ENCODE measurements at places on chromosomes 6 and 20.
A peak's percentile ranks its signal among the peaks of the same experiment; 100 is the strongest.

DNA sequence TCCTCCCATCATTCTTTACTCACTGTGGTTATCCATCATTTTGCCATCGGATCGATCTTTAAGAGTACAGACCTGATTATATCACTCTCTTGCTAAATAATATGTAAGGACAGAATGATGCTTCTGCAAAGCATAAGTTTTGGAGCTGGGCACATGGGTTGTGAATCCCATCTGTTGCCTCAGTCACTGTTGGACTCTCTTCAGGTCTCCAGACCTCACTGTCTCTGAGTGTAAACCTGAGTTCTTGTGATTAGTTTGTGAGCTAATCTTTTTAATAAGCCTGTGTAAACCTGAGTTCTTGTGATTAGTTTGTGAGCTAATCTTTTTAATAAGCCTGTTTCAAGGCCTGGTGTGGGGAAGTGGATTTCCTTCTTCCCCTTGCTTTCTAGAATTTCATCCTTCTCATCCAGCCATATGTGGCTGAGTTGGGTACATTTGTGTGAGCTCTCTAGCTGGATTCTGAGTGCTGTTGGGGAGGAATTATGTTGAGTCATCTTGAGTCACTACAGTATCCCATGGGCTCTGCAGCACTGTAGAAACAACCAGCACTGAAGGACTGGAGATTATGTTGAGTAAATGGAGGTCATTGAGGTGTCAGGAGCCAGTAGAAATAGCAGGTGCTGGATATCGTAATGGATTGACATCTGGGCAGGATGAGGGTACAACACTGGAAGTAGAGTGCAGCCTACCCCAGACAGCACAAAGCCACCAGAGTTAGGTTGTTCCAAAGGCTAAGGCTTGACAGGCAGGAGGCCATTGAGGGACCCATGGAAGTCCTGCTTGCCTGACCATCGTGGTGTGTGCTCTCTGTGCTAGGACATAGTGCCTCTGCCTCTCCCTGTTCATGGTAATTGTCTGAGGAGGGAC, 52.4 kb downstream of the SCAND1 start:
- no peak for DNase-seq

DNA sequence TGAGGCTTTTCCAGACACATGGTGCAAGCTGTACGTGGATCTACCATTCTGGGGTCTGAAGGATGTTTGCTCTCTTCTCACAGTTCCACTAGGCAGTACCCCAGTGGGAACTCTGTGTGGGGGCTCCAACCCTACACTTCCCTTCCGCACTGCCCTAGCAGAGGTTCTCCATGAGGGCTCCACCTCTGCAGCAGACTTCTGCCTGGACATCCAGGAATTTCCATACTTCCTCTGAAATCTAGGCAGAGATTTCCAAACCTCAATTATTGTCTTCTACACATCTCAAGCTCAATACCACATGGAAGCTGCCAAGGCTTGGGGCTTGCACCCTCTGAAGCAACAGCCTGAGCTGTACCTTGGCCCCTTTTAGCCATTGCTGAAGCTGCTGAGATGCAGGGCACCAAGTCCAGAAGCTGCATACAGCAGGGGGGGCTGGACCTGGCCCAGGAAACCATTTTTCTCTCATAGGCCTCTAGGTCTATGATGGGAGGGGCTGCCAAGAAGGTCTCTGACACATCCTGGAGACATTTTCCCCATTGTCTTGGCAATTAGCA, 11.6 kb downstream of the PDSS2 start:
- DNase-seq = no peak

DNA sequence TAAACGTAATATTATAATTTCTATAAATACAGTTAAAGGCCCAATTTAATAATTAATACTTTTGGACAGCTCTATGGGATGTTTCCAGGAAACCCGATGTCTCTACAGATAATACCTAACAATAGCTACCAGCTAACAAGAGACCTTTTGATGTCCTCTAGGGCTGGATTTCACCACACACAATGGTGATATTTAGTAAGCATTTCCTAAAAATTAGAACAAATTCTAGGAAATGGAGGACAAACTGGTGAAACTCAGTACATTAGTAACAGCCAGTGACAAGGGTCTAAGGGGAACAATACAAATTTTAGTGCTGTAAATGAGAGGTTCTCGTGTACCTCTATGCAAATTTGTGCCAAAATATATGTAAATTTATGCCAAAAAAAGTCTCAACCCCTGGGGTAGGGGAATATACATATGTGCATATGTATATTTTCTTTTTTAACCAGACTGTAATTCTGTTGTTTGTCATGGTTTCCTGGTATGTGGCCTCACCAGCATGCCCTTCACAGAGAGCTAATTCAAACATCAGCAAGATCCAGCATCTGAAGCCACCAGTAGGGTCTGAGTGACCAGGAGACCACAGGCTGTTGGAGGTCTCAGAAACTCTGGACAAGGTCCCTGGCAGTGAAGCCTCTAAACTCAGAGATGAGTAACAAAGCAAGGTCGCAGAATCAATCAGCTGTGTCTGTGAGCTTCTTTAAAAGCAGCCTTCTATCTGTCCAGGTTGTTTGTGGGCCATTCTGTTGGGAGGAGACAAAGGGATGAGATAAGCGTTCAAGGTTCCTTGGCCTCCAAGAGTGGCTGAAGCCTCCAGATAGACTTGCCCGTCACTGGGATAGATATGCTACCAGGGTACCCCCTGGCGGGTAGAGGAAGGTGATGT, 235.1 kb upstream of the RREB1 start:
- no peak for DNase-seq

GRCh38 chr20:37941992-37942391, 39.1 kb downstream of the VSTM2L start:
- no peak for DNase-seq

DNA sequence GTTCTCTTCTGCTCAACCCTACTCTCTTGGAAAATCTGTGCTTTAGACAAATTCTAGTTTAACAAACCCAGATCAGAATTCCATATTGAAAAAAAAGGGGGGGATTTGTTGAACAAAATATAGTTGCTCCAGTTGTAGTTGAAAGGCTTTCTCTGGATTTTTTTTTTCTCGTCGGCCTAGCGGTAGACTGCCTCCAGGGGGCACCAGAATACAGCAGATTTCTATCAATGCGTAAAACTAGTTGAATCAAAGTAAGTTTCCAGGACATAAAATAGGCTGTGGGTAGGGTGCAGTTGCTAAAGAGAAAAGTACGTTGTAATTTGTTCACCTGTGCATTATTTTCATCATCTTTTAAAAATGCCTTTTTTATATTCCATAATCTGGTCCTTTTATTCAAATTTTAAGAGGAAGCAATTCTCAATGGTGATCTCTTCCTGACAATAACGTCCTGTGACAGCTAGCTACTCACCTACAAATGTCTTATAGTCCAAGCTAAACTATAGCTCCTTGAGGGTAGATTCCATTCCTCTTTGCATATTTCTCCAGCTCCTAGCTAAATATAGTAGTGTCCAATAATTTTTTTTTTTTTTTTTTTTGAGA, 105.4 kb downstream of the PERP start:
- DNase-seq = peak; percentile 45

DNA sequence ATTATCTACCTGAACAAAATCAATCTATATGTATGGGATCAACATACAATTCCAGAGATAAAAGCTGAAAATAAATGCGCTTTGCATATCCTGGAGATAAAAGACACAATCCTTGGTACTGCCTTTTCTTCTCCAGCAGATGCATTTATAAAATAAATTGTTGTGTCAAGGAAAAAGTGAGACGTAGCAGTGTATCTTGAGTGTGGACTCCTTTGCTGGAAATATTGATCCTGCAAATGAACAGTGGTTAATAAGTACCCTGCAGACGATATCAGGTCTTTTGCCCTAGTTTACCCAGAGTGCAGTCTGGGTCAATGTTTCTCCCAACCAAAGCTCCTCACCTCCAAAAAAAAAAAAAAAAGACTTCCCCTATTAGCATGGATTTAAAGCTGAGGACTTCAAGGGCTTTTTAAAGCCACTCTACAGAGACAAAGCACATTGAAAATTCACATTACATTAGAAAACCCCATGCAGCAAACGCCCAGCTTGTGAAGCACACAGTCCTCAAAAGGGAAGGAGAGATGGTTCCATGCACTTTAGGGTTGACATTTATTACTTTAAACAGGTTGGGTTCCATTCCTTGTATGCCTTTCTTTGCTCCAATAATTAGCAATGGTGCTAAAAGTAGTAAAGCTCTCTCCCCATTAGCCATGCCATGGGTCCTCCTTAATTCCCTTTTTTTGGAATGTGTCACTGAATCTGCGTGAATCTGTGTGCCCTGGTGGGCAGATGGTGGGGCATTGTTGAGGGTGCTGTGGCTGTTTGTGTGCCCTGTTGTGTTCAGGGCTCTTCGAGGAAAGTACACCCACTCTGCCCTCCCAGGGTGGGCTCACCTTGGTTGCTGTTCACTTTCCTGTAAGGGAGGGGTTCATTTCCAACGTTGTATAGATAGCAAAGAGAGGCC, 21.1 kb downstream of the FOXA2 start:
- DNase-seq = no peak

- no peak for DNase-seq
Measured at GRCh38 chr6:79430913-79431536, 106.2 kb downstream of the LCA5 start.

GRCh38 chr6:145148776-145149175, 586.5 kb downstream of the EPM2A start:
- DNase-seq = no peak

GRCh38 chr6:126784161-126784790, 334.2 kb upstream of the RSPO3 start:
- no peak for DNase-seq

DNA sequence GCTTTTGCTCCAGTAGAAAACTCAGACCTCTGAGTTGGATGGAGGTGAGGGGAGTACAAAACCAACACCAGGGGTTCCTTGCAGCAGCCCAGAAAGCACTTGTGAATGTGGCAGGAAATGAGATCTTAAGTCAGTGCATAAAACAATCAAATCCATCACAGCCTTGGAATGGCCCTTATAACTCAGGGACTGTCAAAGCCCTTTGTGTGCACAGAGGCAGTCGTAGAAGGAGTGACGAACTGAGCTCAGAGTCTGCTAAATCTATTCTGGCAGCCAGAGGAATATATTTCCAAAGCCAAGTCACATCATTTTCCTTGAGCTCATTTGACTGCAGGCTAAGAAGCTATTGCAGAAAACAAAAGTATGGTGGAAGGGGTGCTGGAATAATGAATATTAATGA, 676.6 kb downstream of the DHX35 start:
- DNase-seq = no peak

DNA sequence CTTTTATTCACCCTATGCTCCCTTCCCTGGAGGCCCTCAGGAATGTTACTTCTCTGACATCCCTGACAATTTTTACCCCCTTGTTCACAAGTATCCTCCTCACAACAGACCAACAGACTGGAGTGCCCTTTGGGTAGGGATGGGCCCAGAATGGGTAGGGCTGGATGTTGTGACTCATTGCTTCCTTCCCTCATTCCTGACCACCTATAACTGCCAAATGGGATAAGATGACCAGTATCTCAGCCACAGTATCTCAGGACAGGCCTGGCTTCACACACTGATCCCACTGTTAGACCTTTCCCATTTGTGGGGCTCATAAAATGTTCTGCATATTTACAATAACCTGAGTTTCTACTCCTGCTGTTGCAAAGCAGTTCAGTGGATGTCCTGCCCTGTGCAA, 223.0 kb upstream of the LRFN2 start:
- DNase-seq = no peak

DNA sequence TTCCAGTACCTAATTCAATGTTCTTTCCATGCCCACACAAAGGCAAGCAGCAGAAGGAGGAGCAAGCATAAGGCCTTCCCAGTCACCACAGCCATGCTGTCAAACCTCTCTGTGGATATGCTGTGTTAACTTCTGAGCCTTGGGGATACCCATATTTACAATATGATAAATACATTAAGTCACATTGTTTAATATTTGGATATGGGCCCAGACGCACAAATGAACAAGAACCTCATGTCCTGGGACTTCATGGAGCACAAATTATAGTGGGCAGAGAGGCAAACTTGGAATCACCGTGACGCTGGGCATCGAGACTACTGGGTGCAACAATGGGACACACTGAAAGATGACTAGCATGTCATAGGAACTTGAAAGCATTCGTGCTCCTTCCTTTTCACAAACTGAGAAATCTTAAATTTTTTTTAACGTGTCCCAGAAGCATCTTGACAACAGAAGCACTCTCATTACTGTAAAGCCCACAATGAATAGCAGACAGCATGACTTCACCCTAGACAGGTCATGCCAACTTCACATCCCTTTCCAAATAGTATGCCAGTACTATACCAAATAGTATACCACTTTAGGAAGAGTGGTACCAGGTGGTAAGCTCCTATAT, 16.0 kb downstream of the SOD2 start:
- DNase-seq = no peak

DNA sequence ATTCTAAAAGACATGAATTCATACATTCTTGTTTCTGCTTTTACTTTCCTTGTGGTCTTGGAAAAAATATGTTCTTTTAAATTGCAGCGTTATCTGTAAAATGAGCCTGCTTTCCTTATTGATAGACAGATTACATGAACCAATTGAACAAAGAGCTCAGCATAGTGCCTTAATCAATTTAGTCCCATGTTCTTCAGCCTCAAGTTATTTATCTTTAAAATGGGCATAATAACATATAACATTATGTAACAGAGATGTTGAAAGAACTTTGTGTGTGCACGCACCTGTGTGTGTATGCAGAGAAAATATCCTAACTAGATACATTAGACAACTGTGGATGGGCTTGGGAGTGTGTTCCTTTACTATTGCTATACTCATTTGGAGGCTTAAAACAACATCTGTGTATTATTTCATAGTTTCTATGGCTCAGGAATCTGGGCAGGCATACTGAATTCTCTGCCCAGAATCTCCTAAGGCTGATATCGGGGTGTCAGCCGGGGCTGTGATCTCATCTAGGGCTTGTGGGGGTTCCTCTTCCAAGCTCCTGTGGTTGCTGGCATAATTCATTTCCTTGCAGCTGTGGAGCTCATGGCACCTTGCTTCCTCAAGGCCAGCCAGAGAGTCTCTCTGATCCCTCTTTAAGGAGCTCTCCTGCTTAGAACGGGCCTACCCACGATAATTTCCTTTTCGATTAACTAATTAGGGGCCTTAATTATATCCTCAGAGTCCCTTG, 194.1 kb downstream of the ARID1B start:
- no peak for DNase-seq

GRCh38 chr20:37365760-37366638, 20.1 kb downstream of the SRC start:
- no peak for DNase-seq

DNA sequence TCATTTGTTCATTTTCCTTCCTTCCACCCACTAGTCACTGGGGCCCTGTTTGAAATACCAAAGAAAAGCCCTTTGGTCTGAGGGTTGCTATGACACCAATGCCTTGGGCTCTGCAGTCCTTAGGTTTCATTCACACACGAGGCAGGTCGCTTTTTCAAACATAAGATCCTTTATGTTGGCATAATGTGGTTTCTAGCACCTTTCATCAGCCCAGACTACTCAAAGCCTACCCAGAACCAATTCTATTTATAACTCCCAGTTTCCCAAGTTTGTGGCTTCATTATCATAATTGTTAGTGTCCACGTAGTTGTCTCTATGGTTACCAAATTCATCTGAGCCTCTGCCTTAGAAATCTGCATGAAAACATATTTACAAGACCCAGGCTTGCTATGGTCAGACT, 6.6 kb upstream of the TP53RK start:
- no peak for DNase-seq
